ENCODE measurements at places on chromosomes 2 and 18. TPM values are rescaled to one million over a fixed set of nuclear protein-coding genes. Genes with fewer than 3 reads are reported as not detected.

DNA sequence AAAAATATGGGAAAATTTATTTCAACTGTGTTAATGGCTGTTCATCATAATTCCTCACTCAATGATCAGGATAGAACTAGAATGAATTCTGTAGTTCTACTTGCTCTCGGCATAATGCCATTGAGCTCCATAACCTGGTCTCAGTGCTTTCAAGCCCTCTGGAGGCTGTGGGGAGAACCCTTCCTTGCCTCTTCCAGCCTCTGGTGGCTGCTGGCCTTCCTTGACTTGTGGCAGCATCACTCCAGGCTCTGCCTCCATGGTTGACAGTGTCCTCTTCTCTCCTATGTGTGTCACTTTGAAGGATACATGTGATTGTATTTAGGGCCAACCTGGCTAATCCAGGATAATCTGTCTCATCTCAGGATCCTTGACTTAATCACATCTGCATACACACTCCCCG lies 26.9 kb upstream of the CABYR start:
- DNase-seq, result no peak
- no peak overlapping the region for H3K4me3 ChIP-seq
- peak overlapping the region; percentile 44 for H3K27ac ChIP-seq
- no peaks in the 10 kb centered on the region for H3K27me3 ChIP-seq
- peaks cover 40% of the 10 kb centered on the region for H3K4me1 ChIP-seq

DNA sequence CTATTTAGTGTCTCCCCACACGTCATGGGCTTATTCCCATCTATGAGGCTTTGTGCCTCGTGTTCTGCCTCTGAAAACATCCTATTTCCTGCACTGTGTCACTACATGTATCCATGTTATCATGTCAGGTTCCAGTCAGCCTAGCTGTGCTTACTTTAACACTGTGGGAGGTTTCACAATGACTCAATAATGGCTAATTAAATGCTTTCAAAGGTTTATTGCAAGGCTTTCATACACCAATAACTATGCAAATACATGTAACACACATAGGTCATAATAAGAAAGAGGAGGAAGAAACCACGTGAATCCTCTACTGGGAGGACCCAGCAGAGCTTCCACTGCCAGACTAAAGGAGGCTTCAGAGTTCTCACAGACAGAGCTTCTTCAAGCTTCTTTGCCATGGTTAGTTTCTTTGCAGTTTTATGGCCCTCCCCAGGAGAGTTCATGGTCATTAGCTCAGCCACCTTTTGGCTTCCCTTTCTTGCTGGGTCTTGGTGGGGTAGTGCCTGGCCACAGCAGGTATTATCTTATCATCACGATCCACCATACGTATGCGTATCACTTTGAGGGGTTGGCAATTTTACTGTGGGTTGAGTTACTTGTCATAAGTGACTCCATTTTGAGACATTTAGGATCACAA lies 5.1 kb upstream of the COLEC12 start:
- H3K4me3 ChIP-seq, result no peak overlapping the region
- DNase-seq, result no peak
- no peak overlapping the region for H3K27ac ChIP-seq
- no peaks in the 10 kb centered on the region for H3K36me3 ChIP-seq
- H3K4me1 ChIP-seq, result no peaks in the 10 kb centered on the region
- peaks cover 28% of the 10 kb centered on the region for H3K27me3 ChIP-seq

GRCh38 chr2:69026691-69027459 lies 13.9 kb downstream of the ANTXR1 start:
- H3K27me3 ChIP-seq, result peaks cover 7% of the 10 kb centered on the region
- DNase-seq, result no peak
- no peak overlapping the region for H3K27ac ChIP-seq

- H3K27me3 ChIP-seq, result peaks cover 21% of the 10 kb centered on the region
- H3K27ac ChIP-seq, result no peak overlapping the region
These were observed 225.7 kb upstream of the TNP1 start for GRCh38 chr2:217085543-217085942.

- no peaks in the 10 kb centered on the region for H3K27me3 ChIP-seq
- no peak for DNase-seq
- H3K4me3 ChIP-seq, result no peak overlapping the region
- no peak overlapping the region for H3K27ac ChIP-seq
- H3K36me3 ChIP-seq, result no peaks in the 10 kb centered on the region
These were observed 151.5 kb downstream of the GALR1 start for GRCh38 chr18:77401173-77401572.

GRCh38 chr2:145116056-145116455 lies 596.1 kb upstream of the ZEB2 start:
- no peaks in the 10 kb centered on the region for H3K36me3 ChIP-seq
- H3K4me3 ChIP-seq, result no peak overlapping the region
- no peak overlapping the region for H3K27ac ChIP-seq
- H3K4me1 ChIP-seq, result no peaks in the 10 kb centered on the region
- no peak for DNase-seq
- no peaks in the 10 kb centered on the region for H3K27me3 ChIP-seq

DNA sequence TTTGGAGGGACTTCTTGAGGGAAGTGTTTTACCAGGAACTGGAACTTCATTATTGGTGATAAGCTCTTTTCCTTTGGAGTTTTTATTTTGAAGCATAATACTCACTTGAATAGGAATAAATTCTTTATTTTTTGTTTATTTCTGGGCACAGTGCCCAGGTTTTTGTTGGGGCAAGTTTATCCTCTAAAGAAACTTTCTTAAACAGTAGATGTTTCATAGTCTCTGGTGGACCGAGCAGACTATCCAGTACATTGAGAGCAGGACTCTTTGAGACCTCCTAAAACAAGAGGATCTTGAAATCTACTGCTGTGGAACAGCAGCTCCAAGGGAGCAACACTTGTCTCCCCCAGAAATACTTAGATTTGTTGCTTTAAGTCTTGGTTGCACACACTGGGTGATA lies 109.4 kb downstream of the PARD3B start:
- no peaks in the 10 kb centered on the region for H3K4me1 ChIP-seq
- no peak for DNase-seq
- H3K36me3 ChIP-seq, result peaks cover 5% of the 10 kb centered on the region

GRCh38 chr2:219277703-219278654 lies 1.2 kb upstream of the DNAJB2 start:
- DNase-seq, result peak; percentile 78
- H3K4me3 ChIP-seq, result peak overlapping the region; percentile 94
- H3K36me3 ChIP-seq, result peaks cover 3% of the 10 kb centered on the region
- H3K27ac ChIP-seq, result peak overlapping the region; percentile 95

DNA sequence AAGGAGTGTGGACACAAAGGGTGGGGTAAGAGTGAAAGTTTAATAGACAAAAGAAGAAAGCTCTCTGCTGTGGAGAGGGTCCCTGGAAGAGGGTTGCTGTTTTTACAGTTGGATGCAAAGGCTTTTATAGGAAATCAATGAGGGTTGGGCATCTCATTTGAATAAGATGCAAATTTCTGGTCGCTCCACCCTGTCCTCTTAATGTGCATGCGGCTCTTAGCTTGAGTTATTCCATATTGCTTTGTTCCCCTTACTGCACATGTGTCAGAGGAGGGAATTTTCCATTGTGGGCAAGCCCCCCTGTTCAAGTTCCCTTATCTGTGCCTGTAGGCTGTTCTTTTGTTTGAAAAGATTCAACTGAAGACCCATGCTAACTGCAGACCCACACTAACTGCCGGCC lies 326.5 kb downstream of the BCL11A start:
- no peaks in the 10 kb centered on the region for H3K27me3 ChIP-seq
- H3K27ac ChIP-seq, result no peak overlapping the region
- no peaks in the 10 kb centered on the region for H3K4me1 ChIP-seq
- H3K4me3 ChIP-seq, result no peak overlapping the region

DNA sequence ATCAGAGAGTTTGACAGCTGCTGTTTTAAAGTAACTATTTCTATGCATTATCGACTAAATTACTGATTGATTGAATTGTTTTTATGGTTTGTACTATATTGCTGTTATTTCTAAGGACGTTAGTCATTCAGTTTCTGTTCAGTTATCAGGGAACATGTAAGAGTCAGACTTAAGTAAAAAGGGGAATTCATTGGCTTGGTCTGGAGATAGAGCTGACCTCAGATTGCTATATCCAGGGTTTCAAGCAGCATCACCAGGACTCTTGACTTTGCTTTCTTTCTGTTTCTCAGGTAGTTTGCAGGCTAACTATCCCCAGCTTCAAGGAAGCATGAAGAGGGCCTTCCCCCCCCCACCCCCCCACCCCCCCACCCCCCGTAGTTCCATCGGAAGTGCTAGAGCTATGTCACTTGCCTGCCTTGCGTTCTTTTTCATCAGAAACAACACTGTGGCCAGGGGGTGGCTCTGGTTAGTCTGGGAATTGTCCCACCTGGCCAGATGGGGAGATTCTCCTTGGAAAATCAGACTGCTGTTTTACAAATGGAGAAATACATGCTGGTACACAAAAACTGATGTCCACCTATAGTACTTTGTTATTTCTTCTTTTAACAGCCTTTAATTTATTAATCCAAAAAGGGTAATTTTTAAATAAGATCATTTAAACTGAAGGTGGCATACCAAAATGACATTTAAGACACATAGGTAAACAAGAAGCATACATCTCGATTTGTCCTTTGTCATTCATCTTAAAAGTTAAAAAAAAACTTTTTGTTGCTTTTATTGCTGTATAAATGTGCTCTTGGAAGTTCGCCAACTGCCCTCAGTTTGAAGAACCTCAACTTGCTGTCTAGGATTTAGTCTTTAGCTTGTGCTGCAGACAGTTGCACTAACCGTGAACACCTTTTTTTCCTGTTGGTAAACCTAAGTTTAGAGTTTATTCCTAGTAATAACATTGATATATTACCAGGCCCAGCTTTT lies 9.4 kb downstream of the SMAD4 start:
- H3K4me1 ChIP-seq, result peaks cover 88% of the 10 kb centered on the region
- H3K36me3 ChIP-seq, result peaks cover 6% of the 10 kb centered on the region
- H3K4me3 ChIP-seq, result peak overlapping the region; percentile 71

GRCh38 chr2:133651861-133652260 lies 83.6 kb upstream of the NCKAP5 start:
- DNase-seq, result no peak
- H3K27me3 ChIP-seq, result no peaks in the 10 kb centered on the region
- no peaks in the 10 kb centered on the region for H3K4me1 ChIP-seq
- no peak overlapping the region for H3K27ac ChIP-seq
- peaks cover 1% of the 10 kb centered on the region for H3K36me3 ChIP-seq
- H3K4me3 ChIP-seq, result no peak overlapping the region

- DNase-seq, result peak; percentile 81
- H3K27ac ChIP-seq, result peak overlapping the region; percentile 10
- H3K4me1 ChIP-seq, result peaks cover 82% of the 10 kb centered on the region
These were observed 378.5 kb upstream of the ID2 start for GRCh38 chr2:8303322-8303832.

- peaks cover 18% of the 10 kb centered on the region for H3K4me1 ChIP-seq
- no peak overlapping the region for H3K27ac ChIP-seq
- no peak for DNase-seq
These were observed 201.0 kb upstream of the HS6ST1 start for GRCh38 chr2:128519517-128520215.

GRCh38 chr18:63017076-63017475 lies 301.7 kb downstream of the PHLPP1 start:
- H3K27me3 ChIP-seq, result no peaks in the 10 kb centered on the region
- H3K27ac ChIP-seq, result no peak overlapping the region
- H3K4me3 ChIP-seq, result no peak overlapping the region
- H3K36me3 ChIP-seq, result peaks cover 8% of the 10 kb centered on the region
- H3K4me1 ChIP-seq, result no peaks in the 10 kb centered on the region

DNA sequence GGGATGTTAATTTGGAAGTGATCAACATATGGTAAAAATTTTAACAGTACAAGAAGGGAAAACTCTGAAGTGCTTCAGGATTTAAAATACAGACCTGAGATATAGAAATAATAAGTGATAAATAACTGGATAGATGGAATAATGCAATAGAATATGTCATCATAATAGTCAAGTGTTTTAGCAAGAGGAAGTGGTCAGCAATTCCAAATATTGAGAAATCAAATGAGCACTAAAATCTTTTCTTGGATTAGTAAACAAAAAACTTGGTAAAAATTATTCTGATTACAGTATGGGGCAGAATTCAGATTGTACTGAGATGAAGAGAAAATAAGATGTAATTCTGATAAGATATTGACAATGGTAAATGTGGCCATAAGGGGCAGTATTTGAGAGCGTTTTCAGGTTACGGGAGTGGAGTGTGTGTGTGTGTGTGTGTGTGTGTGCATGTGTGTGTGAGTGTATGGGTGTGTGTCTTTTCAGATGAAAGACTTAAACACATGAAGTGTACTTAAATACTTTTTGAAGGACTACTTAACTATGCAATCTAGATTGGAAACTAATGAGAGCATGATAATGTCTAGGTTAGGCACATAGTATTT lies 217.9 kb upstream of the ITGA4 start:
- H3K27ac ChIP-seq, result peak overlapping the region; percentile 84
- peaks cover 3% of the 10 kb centered on the region for H3K36me3 ChIP-seq
- no peak for DNase-seq

GRCh38 chr2:164620873-164621763 lies at the start of gene GRB14:
Gene GRB14, minus strand, starts transcription at chr2:164621482. Its CDS starts 173 bp downstream, at chr2:164621309.
- no peak for DNase-seq
- peaks cover 13% of the 10 kb centered on the region for H3K27me3 ChIP-seq
- peak within 1 kb of the TSS; percentile 36 for H3K4me3 ChIP-seq
- no peak within 1 kb of the TSS for H3K27ac ChIP-seq

DNA sequence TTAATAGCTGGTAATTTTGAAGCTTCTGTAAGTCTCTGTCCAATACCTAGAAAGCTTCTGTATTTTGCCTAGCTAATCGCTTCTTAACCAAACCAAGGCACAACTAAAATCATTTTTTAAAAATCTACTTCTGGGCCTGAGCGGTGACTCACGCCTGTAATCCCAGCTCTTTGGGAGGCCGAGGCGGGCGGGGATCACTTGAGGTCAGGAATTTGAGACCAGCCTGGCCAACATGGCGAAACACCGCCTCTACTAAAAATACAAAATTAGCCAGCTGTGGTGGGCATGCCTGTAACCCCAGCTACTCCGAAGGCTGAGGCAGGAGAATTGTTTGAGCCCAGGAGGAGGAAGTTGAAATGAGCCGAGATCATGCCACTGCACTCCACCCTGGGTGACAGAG lies 148.6 kb upstream of the FIGN start:
- H3K4me3 ChIP-seq, result no peak overlapping the region
- no peak for DNase-seq
- H3K36me3 ChIP-seq, result no peaks in the 10 kb centered on the region
- no peaks in the 10 kb centered on the region for H3K4me1 ChIP-seq

DNA sequence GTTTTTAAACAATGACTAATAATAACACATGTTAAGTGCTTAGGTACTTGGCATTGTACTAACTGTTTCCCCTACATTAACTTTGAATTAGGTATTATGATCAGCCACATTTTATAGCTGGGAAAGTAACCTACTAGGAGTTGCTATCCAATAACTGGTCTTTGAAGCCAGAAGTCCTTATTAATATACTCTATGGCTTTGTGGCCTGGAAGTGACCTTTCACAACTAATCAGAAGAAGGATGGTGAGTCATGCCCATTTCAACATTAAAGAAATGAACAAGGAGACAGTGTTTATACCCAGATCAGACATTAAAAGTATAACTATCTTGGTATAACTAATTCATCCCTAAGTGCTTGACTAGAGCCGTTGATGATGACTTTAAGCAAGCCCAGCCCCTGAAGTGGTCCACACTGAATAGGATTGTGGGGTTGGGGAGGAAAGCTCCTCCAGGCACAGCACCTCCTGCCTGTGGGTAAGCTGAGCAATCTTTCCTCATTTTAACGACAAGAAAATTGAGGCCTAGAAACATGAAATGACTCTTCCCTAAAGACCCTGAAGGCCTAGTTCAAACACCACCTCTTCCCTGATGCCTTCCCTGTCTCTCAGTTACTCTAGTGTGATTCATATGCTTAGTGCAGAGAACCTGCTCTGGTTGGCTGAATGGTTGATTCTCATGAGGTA lies 71.6 kb upstream of the RFX8 start:
- no peak overlapping the region for H3K27ac ChIP-seq
- no peaks in the 10 kb centered on the region for H3K27me3 ChIP-seq
- H3K4me1 ChIP-seq, result peaks cover 10% of the 10 kb centered on the region
- H3K36me3 ChIP-seq, result peaks cover 2% of the 10 kb centered on the region

Gene RALB
- total RNA-seq, result 53.1 TPM

Gene CYP1B1
- total RNA-seq, result 24.3 TPM

Gene EFHD1
- total RNA-seq, result 1.0 TPM

Gene DUSP11
- total RNA-seq, result 35.8 TPM
